ENCODE measurements at places on chromosomes 7 and 10. TPM values are rescaled to one million over a fixed set of nuclear protein-coding genes. Genes with fewer than 3 reads are reported as not detected.

DNA sequence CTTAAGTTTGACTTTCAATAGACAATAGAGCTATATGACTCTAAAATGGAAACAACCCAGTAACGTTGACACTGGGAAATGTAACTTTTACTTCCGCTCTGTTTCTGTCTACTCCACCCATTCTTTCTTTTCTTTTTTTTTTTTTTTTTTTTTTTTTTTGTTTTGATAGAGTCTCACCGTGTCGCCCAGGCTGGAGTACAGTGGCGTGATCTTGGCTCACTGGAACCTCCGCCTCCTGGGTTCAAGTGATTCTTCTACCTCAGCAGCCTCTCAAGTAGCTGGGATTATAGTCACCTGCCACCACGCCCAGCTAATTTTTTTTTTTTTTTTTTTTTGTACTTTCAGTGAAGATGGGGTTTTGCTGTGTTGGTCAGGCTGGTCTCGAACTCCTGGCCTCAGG, 13.9 kb downstream of the PRSS2 start:
- peak; percentile 36 for DNase-seq

DNA sequence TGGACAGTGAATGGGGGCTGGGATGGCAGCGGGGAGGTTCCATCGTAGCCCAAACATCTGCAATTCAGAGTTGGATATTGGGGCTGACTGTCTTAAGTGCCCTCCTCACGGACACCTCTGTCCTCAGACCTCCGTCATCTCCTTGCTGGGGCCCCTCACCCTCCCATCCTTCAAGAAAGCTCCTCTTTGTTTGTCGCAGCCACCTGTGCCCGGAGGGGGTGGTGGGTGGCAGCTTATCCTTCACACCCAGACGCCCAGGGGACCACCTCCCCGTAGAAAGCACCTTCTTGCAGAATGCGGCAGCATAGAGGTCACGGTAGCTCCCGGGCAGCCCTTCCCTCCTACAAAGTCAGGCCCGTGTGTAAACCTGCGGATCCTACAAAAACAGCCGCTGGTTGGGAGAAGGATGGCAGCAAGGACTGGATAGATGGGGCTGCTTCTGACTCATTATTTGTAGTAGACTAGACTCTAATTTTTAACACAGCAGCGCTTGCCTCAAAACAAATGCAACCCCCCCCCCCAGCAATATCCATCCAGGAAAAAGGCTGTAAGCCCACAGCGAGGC, 1.3 kb upstream of the PTPRN2 start:
- DNase-seq, result no peak

- no peak for DNase-seq
These were observed 89.2 kb downstream of the MICALL2 start for GRCh38 chr7:1369916-1370657.

GSTO2 gene
- 1.6 TPM for polyA plus RNA-seq

DNA sequence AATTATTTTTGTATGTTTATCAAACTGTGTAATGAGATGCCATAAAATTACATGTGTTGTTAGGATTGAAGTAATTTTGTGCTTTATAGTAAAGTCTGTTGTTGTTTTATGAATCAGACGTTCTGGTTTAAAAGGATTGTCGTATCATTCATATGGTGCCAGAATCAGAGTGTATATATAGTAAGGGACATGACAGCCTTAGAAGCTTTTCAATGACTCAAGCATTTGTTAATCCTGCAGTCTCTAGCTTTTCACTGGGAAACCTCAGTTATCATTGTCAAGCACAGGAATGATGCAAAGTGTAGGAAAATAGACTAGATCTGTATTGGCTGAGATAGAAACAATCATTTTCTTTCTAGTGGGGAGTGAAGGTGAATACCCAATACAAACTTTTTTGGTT, 57.5 kb downstream of the TRRAP start:
- no peak for DNase-seq

GRCh38 chr7:5408777-5409176, 14.9 kb downstream of the TNRC18 start:
- no peak for DNase-seq

DNA sequence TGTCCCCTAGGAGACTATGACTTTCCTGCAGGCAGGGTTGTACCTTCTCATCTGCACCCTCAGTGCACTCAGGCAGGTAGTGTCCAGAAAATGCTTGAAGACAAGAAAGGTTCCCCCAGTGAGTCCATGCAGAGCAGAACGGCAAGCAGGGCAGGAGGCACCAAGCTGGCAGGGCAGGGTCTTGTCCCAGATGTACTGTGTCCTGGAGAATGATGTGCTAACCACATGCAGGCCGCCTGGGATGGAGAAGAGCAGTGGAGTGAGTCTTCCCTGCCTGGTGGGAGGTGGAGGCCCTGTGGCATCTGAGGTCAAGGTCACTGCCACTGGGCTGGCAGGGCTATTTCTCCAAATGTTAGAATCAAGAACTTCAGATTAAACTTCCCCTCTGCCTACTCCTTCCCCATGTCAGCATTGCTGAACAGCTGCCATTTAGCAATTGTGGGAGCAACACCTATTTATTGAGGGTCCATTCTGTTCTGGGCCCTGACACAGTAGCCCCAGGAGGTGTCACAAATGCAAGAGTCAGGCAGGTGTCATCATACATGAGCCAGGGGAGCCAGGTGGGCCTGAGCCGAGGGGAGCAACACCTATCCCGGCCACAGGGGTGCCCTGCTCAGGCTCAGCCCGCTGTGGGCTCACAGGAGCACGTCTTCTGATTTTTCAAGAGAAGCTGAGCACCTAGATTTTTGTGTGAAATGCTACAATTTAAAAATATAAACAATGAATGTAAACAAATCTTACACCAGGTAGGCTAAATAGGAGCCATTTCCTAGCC, 34.1 kb downstream of the PTPRE start:
- no peak for DNase-seq

GRCh38 chr7:1872191-1873069, 202.4 kb downstream of the ELFN1 start:
- DNase-seq, result no peak

- no peak for DNase-seq
These were observed 46.2 kb downstream of the KCNMA1 start for GRCh38 chr10:77591238-77591880.

FGFBP3 gene
- 3.1 TPM for polyA plus RNA-seq

- no peak for DNase-seq
These were observed 131.8 kb downstream of the RNF216 start for GRCh38 chr7:5649641-5650040.

LLCFC1 gene
- not detected for polyA plus RNA-seq

GRCh38 chr7:128446306-128446705, 9.4 kb upstream of the HILPDA start:
- DNase-seq, result no peak

DNA sequence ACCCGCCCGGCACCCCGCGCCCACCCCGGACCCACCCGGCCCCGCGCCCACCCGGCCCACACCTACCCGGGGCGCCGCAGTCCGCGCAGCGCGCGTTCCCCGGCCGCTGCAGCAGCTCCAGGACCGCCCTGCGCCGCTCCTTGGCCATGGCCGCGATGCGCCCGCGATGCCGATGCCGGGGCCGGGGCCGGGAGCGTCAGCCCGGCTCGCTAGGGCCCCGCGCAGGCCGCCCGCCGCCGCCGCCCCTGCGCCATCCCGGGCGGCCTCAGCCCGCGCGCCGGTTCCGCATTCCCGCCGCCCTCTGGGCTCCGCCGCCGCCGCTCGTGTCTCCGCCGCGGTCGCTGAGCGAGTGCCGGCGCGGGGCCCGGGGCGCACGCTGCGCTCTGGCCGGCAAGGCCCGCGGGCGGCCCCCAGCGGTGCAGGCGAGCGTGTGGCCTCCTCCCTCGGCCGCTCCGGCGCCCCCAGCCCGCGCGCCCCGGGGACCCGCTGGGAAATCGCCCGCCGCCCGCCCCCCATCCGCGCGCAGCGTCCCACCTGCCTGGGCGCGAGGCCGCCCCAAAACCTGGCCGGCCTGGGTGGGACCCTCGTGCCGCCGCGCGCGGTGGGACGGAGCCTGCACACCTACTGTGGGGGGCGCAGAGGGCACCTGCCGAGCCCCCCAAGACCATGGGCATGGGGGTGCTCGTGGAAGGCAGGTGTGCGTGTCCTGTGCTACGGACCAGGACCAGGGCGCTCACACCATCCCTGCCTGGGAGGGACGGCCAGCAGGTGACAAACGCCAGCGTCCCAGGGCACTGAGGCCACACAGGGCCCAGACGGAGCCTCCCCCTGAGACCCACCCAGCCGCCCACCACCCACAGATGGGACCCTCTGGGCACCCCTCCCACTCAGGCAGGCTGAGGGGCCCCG, at the start of gene ADAP1:
Gene ADAP1 (minus strand): TSS at position 351 of the 909 bp plus-strand sequence. CDS start 203 bp downstream, at position 148.
- peak; percentile 73 for DNase-seq

ASIC3 gene
- not detected for polyA plus RNA-seq

DNA sequence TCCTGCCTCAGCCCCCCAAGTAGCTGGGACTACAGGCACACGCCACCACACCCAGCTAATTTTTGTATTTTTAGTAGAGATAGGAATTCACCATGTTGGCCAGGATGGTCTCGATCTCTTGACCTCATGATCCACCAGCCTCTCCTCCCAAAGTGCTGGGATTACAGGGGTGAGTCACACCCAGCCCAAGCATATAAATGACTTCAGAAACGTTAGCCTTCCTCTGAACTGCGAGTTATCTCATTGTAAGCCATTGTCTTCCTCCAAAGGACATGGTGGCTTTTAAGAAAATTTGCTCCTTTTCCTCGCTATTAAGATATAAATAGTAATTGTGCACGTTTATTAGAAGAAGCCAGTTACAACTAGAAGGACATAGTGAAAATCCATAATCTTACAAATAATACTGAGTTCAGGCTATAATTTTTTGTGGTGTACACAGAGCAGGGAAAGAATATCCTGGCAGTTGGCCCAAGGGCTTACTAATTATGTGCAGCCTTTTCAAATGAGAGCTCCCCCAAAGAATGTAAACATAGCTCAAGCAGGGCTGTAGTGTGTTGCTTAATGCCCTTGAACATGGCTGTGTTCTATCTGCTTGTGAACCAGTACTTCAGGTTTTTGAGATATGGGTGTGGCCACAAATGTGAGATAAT, 495.8 kb downstream of the PARD3 start:
- no peak for DNase-seq

Data from immature natural killer cell (primary cell).